ENCODE measurements at places on chromosomes 5 and 9. TPM values are rescaled to one million over a fixed set of nuclear protein-coding genes. Genes with fewer than 3 reads are reported as not detected.

MYORG gene
- 6.4 TPM for total RNA-seq

SLC6A19 gene
- total RNA-seq = not detected

GRCh38 chr5:1332461-1333001 lies 12.4 kb downstream of the CLPTM1L start:
- H3K27ac ChIP-seq = peak overlapping the region; percentile 91
- no peak for DNase-seq
- no peaks in the 10 kb centered on the region for H3K27me3 ChIP-seq
- peaks cover 4% of the 10 kb centered on the region for H3K4me1 ChIP-seq
- H3K36me3 ChIP-seq = peaks cover 8% of the 10 kb centered on the region
- H3K4me3 ChIP-seq = no peak overlapping the region

- H3K27ac ChIP-seq = no peak overlapping the region
- H3K4me1 ChIP-seq = no peaks in the 10 kb centered on the region
- no peaks in the 10 kb centered on the region for H3K36me3 ChIP-seq
- no peak overlapping the region for H3K4me3 ChIP-seq
- no peaks in the 10 kb centered on the region for H3K27me3 ChIP-seq
- DNase-seq = no peak
These were observed 23.9 kb upstream of the SAP30L start for GRCh38 chr5:154421868-154422267.

- H3K4me3 ChIP-seq = no peak overlapping the region
- H3K27me3 ChIP-seq = no peaks in the 10 kb centered on the region
- no peaks in the 10 kb centered on the region for H3K4me1 ChIP-seq
- H3K27ac ChIP-seq = no peak overlapping the region
These were observed 40.6 kb downstream of the FAM219A start for GRCh38 chr9:34417734-34418133.

GRCh38 chr5:142246-142810 lies 49.0 kb upstream of the LRRC14B start:
- H3K36me3 ChIP-seq = no peaks in the 10 kb centered on the region
- no peak overlapping the region for H3K4me3 ChIP-seq
- no peaks in the 10 kb centered on the region for H3K4me1 ChIP-seq
- DNase-seq = no peak
- no peak overlapping the region for H3K27ac ChIP-seq

CD180 gene
- total RNA-seq = 4.6 TPM

DNA sequence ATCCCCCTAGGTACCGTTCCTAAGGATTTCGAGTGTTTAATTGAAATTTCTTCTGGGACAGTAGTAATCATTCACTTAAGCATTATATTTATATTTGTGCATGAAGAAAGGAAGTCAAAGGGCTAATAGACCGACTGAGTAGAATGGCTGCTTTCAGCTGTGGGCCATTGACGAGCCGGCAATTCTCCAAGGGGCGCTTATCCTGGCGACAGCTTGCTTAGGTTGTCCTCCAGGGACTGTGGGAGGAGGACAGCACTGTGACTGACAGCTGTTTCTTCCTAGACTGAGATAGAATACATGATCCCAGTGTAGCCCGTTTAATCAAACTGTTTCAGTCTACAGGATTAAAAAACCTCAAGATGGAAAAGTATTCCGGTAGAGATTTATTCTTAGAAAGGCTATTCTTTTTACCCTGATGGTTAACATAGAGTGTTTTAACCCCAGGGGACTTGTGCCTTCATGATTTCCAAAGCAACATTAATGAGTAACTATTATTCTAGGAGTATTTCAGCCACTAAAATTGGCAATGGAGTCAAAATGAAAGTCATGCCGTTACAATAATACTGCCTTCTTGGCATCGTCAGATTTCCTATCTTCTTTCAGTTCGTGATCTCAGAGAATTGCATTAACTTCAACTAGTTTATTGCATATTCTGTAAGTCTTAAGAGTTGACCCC lies 943.1 kb upstream of the WWC1 start:
- no peak for DNase-seq
- no peak overlapping the region for H3K27ac ChIP-seq
- H3K36me3 ChIP-seq = no peaks in the 10 kb centered on the region

DNA sequence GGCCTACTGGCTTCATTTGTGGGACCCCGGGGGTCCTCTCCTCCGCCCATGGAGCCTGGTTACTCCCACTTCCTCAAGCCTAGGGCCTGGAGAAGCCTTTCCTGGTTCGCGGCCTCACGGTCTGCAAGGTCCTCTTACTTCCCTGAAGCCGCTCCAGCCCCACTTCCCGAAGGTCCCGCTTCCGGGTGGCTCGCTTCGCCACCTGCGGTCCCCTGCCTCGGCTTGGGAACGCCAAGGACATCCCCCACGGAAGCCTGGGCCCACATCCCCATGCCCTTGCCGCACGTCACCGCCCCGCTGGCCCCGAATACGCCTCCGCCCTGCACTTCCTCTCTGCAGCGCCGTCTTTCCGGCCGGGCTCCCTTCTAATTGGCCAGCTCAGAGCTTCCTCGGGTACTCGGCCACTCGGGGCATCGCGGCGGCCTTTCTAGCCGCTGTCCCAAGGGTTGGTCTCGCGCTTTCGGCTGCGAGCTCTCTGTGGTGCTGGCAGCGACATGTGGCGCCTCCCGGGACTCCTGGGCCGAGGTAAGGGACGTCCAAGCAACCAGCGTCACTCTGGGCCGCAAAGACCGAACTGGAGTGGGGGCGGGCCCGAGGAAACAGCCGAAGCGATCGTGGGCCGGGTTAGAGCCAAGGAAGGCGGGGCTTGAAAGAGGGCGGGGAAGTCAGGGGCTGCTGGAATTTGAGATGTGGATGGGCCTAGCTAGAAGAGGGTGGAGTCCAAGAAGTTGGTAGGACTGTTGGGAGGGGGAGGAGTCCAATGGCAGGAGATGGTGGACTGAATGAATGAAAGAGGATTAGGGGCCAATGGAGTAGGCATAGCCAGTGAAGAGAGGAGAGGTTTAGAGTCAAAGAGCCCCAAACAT lies at the start of gene DELE1:
Gene DELE1, plus strand, starts transcription at position 424 of the 866 bp plus-strand sequence. Its CDS starts 71 bp downstream, at position 495.
- no peaks in the 10 kb centered on the region for H3K4me1 ChIP-seq
- H3K27ac ChIP-seq = peak within 1 kb of the TSS; percentile 94
- H3K27me3 ChIP-seq = no peaks in the 10 kb centered on the region
- peak within 1 kb of the TSS; percentile 64 for H3K4me3 ChIP-seq
- DNase-seq = peak; percentile 93
- no peaks in the 10 kb centered on the region for H3K36me3 ChIP-seq

HSPA4 gene
- 67.2 TPM for total RNA-seq

DNA sequence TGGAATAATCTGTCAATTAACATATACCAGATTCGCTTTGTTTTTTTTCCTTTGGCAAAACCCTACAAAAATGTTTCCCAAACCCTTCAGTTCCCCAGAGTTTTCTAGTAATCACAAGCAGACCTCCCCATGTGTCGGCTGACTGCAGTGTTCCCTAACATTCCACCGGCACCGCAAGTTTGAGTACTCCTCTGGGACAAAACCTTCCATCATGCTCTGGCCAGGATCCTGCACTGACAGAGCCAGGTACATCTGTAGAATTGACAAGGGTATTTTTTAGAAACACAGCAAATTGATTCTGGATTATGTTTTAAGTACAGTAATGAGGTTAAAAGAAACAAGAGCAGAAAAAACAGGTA lies 174.7 kb downstream of the GAS1 start:
- DNase-seq = no peak
- H3K27ac ChIP-seq = no peak overlapping the region
- peaks cover 6% of the 10 kb centered on the region for H3K4me1 ChIP-seq
- no peaks in the 10 kb centered on the region for H3K36me3 ChIP-seq
- no peak overlapping the region for H3K4me3 ChIP-seq
- no peaks in the 10 kb centered on the region for H3K27me3 ChIP-seq

Measured in breast epithelium (tissue), 4 donors.